ENCODE measurements at places on chromosomes 4 and X.

DNA sequence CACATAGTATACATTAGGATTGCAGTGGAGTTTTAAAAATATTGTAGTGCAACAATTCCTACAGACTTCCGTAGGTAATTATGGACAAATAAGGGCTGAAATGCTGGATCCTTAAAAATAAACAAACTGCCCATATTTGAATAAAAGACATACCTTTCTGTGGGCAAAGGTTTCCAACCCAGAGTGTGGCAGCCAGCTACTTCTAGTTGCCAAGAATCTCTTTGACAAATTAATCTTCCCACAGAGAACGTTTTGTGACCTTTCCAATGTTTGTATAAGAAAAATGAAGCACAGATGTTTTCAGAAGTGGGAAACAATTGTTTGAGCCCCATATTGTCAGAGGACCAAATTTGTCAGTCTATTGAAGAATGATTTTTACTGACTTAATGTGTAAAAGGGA, 21.1 kb downstream of the GRPR start:
- DNase-seq: no peak

DNA sequence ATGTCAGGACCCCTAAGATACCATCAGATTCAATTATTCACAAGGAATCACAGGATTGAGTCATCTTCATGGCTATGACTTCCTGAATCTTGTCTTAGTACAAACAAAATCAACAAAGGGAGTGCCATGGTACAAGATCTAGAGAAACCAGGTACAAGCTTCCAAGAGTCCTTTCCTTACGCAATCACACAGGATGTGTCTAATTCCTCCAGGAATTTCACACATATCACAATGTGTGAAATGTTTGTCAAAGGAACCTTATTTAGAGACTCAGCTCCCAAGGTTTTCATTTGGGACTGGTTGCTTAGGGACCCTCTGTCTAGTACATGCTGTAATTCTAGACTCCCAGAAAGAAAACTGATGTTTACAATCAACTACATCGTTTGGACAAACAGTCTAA, 83.0 kb downstream of the MAB21L2 start:
- DNase-seq: no peak

GRCh38 chr4:19348746-19349145, 903.0 kb upstream of the SLIT2 start:
- DNase-seq: no peak

DNA sequence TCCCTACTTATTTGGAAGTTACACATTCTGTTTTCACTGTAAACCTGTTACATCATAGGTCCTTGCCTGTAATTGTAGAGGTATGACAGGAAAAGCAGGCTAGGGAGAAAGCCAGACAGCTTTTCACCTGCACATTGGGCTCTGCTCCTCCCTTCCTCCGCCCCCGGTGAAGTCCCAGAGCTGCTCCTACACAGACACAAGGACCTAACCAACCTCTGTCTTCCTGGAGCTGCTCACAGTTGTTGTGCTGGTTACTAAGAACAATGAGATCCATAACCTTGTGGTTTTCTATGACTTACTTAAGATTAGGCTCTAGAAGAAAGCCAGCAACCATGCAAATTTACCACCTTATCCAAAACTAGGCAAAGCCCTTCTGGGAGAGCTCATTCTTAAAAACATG, 40.0 kb downstream of the MOSPD2 start:
- no peak for DNase-seq

- DNase-seq: no peak
Observed at GRCh38 chrX:50721764-50722521, 92.1 kb downstream of the SHROOM4 start.

DNA sequence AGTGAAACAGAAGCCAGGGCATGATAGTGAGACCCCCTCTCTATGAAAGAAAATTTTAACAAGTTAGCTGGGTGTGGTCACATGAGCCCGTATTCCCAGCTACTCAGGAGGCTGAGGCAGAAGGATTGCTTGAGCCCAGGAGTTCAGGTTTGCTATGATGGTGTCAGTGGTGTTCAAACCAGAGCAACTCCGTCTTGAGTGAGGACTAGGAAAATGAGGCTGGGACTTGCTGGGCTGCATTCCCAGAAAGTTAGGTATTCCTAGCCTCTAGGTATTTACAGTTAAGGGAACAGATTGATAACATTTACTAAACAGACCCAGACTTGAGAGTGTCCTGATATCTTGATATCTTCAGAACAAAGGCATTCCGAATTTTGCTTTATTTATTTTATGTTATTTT, 37.0 kb upstream of the NOCT start:
- DNase-seq: no peak

- no peak for DNase-seq
Observed at GRCh38 chrX:118682258-118683014, 45.0 kb upstream of the IL13RA1 start.

DNA sequence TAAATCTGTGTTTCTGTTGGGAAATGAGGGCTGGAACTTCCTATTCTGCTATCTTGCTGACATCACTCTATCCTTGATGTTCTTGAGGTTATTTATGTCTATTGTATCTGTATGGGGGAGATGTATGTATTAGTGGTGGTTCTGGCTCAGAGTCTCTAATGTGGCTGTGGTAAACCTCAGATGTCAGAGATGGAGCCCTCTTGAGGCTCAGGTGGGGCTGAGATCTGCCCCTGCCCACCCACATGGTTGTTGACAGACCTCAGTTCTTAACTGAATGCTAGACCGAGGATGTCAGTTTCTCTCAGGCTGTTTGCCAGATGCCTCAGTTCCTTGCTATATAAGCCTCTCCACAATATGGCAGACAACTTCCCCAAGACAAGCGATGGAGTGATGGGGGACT, 3.3 kb upstream of the CPE start:
- DNase-seq: no peak

GRCh38 chrX:137573324-137574101, 7.6 kb downstream of the ZIC3 start:
- no peak for DNase-seq

DNA sequence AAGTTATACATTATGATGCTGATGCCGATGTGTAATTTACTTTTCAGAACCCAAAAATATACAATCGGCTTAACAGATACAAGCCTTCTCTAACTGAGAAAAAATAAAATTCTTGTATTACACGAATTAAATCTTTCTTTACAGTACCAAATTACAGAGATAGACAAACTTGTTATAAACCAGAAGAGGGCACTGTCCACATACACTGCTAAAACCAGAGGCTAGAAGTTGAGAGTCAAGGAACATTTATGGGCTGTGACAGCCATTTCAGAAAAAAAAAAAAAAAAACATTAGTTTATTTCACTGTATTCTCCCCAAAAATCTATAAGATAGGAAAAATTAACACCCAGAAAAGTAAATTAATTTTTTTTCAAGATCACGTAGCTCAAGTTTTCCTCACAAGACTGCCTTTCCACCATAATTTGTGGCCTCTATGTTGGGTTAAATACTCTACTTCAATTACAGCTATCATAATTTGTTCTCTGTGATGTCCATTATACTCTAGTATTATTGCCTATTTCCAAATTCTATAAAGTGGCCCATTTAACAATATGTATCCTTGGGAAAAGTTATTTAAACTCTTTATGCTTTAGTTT, 12.0 kb downstream of the EREG start:
- peak; percentile 76 for DNase-seq

DNA sequence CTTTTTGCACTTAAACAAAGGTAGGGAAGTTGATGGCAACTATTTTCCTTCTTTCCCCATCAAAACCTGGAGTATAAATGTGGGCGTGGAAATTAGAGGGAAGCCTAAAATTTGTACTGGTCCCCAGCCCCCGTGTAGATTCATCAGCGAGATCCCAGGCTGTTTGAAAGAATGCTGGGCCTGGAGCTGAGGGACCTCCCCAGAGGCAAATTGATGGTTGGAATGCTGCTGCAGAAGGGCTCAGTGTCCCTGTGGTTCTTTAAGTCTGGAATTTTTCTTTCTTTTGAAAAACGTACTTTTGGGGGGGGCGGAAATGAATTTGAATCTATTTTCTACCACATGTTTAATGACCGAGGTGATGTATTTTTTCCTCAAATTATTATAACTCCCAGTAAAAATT, 197.2 kb downstream of the CBR4 start:
- no peak for DNase-seq

DNA sequence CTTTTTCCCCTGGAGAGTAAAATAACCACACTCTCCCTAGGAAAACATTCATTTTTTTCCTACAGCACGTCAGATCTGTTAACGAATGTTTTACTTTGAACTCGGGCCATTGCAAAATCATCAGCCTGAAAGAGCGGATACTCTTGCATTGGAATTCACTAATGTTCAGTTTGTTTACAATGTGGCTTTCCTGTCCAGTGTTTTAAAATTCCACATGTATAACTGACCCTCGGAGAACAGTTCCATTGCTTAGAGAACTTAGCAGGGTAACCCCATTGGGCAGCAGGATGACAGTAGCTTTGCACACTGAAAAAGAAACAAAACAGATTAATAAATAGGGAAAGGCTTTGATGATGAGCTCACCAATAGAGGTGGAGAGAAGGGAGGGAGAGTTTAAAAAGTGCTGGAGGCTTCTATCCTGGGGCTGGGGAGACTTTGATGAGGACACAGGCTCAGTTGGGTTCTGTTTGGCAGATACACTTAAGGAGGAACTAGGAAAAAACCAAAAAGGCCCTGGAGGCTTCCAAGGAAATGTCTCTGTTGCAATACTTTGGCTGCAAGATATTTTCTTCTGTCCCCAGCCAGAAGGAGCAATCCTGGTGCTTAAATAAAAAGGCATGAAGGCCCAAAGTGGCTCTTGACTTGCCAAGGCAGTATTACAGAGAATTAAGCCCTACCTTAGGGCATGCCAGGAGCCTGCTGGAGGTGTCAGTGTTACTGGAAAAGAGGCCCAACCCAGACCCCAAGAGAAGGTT, 143.1 kb downstream of the ARSF start:
- no peak for DNase-seq

- no peak for DNase-seq
Observed at GRCh38 chrX:34790026-34790425, 132.9 kb upstream of the TMEM47 start.

DNA sequence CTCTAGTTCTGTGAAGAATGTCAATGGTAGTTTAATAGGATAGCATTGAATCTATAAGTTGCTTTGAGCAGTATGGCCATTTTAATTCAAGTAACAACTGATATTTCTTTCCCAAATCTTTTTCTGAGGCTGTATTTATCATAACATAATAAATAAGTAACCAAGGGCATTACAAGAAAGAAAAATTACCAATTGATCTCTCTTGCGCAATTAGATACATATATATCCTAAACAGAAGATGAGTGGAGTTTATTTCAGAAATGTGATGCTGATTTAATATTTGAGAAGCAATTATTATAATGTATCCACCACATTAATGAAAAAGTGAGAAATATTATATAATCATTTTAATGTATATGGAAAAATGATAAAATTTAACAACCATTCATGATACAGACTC, 802.5 kb upstream of the AGA start:
- no peak for DNase-seq

DNA sequence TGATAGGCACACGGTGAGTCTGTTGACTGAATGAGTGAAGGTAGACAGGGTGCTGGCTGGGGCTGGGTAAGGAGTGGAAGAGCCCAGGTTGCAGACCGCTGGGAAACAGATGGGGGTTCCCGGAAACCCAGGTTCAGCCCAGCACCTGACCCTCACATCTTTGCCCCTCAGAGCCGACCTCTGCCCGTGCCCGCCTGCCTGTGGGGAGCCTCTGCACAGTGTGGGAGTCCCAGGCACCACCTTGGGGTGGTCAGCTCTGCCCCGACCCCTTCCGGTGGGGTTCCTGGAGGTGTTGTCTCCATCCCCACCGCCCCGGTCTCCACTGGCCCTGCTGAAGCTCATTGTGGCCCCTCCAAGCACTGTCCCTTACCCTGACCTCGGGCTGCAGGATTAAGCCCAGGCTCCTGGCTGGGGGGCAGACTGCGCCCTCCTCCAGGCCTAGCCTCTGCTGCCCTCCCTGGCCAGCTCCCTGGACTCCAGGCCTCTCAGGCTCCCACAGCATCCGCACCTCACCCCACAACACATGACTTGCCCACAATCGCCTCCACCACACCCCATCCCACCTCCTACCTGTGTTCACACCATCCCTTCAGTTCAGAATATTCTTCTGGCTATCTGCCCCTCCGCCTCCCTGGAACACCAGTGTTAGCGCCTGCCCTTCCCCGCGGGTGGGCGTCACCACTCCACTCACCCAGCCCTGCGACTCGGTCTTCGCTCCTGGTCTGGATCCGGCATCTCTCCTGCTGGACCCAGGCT, 21.4 kb downstream of the HMX1 start:
- DNase-seq: no peak

DNA sequence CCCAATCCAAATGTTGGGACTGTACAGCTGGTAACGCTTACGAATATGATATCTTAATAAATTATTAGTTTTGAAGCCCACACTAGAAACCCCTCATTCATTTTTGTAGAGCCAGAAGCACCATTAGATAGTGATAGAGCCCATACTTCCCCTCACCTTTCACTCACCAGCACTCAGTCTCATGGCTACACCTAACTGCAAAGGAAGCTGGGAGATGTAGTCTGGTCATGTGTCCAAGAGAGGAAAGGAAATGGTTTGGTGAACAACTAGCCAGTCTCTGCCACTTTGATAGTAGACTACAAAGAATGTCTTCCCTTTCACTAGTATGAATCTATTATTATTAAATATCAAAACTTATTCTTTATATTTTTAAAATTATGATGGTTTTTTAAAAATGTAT, 77.1 kb upstream of the EGFL6 start:
- no peak for DNase-seq

- DNase-seq: peak; percentile 31
Observed at GRCh38 chr4:42302348-42302747, 94.9 kb upstream of the SHISA3 start.

- no peak for DNase-seq
Observed at GRCh38 chrX:36983831-36984230, 24.3 kb upstream of the FAM47C start.

DNA sequence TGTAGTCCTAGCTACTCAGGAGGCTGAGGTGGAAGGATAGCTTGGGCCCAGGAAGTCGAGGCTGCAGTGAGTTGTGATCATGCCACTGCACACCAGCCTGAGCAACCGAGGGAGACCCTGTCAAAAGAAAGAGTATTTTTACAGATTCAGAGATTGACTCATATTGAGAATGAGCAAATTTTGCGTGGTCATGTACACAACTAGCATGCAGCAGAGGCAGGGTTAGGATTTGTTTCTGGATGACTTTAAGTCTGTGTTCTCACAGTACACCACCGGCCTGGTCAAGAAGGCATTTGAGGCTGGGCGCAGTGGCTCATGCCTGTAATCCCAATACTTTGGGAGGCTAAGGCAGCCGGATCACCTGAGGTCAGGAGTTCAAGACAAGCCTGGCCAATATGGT, 44.8 kb upstream of the CBR4 start:
- DNase-seq: no peak

GRCh38 chrX:111543212-111543741, 31.8 kb downstream of the SERTM2 start:
- no peak for DNase-seq

GRCh38 chr4:47933840-47934239, 19.5 kb upstream of the NFXL1 start:
- DNase-seq: peak; percentile 57

DNA sequence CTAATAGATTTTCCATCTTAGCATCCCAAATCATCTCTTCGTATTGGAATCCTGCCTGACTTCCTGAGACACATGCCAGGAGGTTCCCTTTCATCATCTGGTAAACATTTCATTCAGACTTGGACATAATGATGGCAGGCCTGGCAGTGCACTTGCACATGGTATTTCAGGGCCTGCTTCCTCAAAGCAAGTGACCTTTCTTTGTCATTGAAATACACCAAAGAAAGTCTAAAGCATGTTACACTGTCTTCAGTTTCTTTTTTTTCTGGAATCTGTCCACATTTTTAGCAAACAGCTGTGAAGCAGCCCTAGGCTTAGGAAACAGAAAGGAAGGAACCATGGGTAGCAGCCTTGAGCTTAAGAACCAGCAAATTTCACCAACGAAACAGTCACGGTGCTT, 205.9 kb upstream of the VCX start:
- DNase-seq: no peak
